ENCODE measurements at places on chromosomes 6 and 20.

DNA sequence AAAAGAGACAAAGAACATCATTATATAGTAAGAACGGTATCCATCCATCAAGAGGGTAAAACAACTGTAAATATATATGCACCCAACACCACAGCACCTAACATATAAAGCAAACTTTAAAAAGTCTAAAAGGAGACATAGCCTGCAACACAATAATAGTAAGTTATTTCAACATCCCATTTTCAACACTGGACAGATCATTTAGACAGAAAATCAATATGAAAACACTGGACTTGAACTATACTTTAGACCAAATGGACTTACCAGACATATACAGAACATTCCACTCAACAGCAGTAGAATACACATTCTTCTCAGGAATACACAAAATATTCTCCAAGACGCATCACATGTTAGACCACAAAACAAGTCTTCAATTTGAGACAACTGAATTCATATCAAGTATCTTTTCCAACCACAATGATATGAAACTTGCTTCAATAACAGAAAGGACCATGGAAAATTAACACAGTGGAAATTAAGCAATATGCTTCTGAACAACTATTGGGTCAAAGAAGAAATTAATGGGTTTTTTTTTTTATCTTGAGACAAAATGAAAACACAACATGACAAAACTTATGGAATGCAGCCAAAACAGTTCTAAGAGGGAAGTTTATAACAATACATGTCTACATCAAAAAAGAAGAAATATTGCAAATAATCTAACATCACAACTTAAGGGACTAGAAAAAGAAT lies 23.9 kb upstream of the ASF1A start:
- DNase-seq, result no peak

DNA sequence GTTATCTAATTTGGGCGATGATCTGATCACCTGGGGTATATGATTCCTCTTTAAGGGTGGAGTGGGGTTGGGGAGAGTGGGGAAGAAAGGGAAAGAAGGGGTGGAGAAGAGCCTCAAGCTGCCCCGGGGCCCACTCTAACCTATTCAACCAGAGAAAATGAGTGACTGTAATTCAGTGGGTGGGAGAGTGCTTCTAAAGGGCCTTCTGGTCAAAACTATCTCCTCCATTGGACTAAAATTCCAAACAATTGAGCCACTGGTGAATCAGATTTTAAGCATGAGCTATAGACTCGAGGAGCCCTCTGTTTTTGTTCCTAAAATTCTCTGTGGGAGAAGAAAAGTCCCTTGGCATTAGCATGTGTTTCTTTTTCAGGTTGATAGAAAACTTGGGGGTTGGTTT lies 296.8 kb downstream of the CLIC5 start:
- no peak for DNase-seq

DNA sequence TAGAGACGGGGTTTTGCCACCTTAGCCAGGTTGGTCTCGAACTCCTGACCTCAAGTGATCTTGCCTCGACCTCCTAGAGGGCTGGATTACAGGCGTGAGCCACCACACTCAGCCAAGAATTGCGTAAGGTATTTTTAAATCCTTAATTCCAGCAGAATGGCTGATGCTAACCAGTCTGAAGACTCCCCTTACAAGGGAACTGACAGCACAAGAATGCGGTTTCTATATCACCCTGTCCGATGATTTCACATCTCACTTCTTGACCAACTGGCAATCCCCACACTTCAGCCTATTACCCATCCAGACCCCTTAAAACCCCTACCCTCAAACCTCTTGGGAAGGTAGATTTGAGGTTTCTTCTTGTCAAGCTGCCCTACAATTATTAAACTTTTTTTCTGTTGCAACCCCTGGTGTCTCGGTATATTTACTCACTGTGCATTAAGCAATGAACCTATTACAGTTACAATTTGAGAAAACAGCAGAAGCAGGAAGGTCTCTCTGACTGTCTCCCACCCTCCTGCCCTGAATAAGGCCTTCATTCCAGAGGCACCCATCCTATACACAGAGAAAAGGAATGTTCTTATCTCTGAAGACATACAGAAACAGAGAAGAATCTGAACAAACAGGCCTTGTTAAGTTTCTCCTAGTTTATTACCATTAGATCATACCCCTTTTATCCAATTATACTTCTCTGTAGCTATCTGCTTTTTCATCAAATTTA lies 164.9 kb downstream of the ARHGAP18 start:
- no peak for DNase-seq

DNA sequence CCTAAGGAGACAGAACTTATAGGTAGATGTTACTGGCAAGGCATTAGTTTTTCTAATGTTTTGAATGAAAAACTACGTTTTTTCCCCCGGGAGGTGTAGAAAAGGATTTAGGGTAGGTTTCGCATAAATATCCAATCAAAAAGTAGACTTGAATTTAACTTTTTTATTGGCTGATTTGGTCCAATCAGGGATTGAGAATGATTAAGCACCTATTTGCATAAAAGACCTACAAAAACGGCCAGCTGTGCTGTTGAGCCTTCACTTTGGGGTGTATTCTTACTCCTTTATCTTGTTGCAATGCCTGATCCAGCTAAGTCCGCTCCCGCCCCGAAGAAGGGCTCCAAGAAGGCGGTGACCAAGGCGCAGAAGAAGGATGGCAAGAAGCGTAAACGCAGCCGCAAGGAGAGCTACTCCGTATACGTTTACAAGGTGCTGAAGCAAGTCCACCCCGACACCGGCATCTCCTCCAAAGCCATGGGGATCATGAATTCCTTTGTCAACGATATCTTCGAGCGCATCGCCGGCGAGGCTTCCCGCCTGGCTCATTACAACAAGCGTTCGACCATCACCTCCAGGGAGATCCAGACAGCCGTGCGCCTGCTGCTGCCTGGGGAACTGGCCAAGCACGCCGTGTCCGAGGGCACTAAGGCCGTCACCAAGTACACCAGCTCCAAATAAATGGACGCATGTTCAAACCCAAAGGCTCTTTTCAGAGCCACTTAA lies 113.5 kb upstream of the BTN3A2 start:
- peak; percentile 76 for DNase-seq

GRCh38 chr6:136961848-136962247 lies 39.7 kb downstream of the SLC35D3 start:
- no peak for DNase-seq

GRCh38 chr6:5632348-5632935 lies 371.1 kb downstream of the FARS2 start:
- no peak for DNase-seq

GRCh38 chr20:55173601-55174000 lies 698.2 kb downstream of the DOK5 start:
- no peak for DNase-seq

GRCh38 chr6:53411451-53411850 lies 62.7 kb upstream of the ELOVL5 start:
- DNase-seq, result no peak

DNA sequence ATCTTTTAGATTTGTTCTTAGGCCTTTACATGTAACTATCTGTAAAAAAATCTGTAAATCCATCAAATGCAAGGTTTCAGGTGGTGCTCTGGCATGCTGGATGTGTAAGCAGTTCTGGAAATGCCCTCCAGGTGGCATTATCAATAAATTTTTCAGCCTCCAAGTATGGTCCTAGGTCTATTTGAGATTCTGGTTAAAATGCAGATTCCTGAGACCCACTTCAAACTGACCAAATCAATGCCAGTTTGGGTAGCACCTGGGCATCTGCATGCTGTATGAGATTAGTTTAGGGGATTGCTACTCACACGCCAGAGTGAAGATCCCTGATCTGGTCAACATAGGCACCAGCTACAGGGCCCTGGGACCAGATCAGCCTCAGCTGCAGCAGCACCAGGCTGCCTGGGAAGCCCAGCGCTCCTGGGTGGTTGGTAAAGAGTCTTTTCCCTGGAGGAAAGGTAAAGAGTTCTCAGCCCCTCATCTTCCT lies 507.3 kb upstream of the CITED2 start:
- DNase-seq, result peak; percentile 3

DNA sequence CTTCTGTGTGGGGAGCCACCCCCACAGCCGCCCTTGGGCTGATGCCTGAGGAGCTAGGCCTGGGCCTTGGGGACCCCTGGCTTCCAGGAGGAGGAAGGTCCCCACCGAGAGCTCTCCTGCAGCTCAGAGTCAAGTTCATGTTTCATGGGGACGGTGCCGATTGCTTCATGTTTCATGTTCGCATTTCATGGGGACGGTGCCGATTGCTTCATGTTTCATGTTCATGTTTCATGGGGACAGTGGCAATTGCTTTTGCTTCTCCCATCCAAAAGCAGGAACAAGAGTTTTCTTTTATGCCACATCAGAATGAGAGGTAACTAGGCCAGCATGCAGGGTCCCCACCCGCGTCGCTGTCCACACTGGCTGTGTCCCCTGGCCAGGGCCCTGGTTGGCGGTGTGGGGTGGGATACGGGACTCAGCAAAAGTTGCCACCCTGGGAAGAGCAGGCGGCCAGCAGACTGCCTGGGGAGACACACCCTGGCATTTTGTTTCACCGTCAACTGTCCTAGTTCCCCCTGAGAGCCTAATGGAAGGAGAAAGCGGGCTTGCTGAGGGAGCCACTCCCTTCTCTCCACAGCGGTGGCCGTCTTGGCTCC lies 46.0 kb downstream of the DACT2 start:
- no peak for DNase-seq

- no peak for DNase-seq
Observed at GRCh38 chr6:67541586-67541985, 1093.5 kb upstream of the ADGRB3 start.

- no peak for DNase-seq
Observed at GRCh38 chr6:112348334-112348874, 1.3 kb downstream of the RFPL4B start.

- no peak for DNase-seq
Observed at GRCh38 chr6:127381384-127381783, 38.0 kb upstream of the ECHDC1 start.

- peak; percentile 3 for DNase-seq
Observed at GRCh38 chr6:30136570-30137286, 788 bp downstream of the TRIM40 start.

DNA sequence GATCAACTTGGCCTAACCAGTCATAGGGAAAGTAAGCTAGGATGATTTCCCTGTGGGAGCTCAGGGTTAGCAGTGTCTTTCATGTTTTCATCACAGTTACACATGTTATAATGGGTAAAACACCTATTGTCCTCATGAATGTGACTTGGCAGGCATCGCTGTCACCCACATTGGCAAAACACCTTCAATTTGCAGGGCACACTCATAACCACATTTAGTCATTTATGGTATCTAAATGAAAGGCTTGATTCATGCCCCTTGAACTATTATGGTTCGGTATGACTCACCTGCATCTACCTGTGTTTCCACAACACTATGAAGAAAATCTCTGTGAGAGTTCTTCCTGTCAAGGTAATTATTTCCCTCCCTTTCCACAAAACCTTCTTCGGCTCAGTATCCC lies 49.2 kb downstream of the FRK start:
- DNase-seq, result peak; percentile 41

DNA sequence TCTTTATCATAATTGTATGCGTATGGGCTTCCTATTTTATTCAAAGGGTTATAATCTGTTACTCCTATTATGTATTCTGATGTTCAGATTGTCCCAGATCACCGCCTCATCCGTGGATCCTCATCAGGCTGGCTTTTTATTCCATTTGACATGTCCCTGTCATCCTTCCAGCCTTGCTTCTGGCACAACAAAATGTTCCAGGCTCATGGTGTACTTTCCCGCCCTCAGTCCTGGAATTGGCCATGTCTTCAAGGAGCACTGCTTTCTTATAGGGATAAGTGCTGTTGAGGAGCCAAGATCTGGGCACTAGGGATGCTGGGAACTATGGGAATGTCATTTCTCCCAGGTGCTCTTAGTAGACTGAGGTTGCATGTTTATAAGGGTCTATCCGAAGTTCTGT lies 207.8 kb downstream of the JARID2 start:
- DNase-seq, result no peak

DNA sequence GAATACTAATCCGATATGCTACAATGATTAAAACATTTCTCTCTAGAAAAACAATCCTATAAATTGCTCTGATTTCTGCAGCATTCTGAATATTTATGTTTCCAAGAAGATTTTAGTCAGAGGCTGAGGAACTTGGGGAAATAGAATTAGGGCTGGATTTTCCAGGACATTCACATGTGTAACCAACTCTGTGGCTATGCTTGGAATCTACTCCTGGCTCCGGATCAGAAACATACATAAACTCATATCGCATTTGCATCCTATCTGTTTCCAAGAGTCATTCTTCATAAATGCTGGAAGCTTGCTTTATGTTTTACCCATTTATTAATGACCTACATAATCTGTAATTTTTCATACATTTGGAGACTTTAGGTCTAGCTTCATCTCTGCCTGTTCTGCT lies 459.9 kb upstream of the MARCKS start:
- no peak for DNase-seq

All from activated naive CD8-positive, alpha-beta T cell treated with anti-CD3 and anti-CD28 coated beads for 36 hours (primary cell).